ENCODE measurements at places on chromosomes 2 and 18.

GRCh38 chr2:172726172-172726735 lies 9.4 kb upstream of the RAPGEF4 start:
- no peak for DNase-seq
- no peaks in the 10 kb centered on the region for H3K27me3 ChIP-seq
- no peaks in the 10 kb centered on the region for H3K36me3 ChIP-seq
- no peak overlapping the region for H3K27ac ChIP-seq

- H3K4me1 ChIP-seq = no peaks in the 10 kb centered on the region
- no peak overlapping the region for H3K4me3 ChIP-seq
- no peak overlapping the region for H3K27ac ChIP-seq
These were observed 214.1 kb downstream of the C1D start for GRCh38 chr2:67848551-67849285.

GRCh38 chr18:9177031-9177430 lies 40.5 kb downstream of the ANKRD12 start:
- no peak overlapping the region for H3K27ac ChIP-seq
- H3K36me3 ChIP-seq = no peaks in the 10 kb centered on the region
- no peaks in the 10 kb centered on the region for H3K4me1 ChIP-seq
- DNase-seq = no peak
- no peak overlapping the region for H3K4me3 ChIP-seq

DNA sequence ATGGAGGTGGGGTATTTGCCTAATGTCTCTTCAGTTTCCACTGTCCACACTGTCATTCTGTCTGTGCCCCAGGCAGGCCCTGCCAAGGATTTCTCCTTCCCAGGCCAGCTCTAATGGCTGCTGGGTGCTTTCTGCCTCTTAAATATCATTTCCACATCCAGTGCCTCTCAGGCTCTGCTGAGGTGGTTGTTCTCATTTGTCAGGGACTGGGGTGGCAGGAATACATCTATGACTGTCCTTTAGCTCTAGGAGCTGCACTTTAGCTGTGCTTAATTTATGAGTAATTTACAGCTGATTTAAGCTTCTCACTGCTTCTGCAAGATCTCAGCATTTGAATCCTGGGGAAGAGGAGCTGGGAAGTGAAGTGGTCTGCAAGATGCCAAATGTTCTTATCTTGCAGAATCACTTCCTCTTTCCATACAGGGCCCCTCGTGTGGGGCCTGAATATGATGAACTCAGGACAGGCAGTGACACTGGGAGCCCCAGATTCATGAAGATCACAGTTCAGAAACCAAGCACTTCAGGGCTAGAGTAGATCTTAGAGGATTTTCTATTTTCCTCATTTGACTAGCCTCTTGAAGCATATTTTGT lies 150.2 kb downstream of the FSHR start:
- no peak for DNase-seq
- no peak overlapping the region for H3K27ac ChIP-seq
- no peaks in the 10 kb centered on the region for H3K4me1 ChIP-seq
- no peak overlapping the region for H3K4me3 ChIP-seq
- no peaks in the 10 kb centered on the region for H3K27me3 ChIP-seq
- no peaks in the 10 kb centered on the region for H3K36me3 ChIP-seq

DNA sequence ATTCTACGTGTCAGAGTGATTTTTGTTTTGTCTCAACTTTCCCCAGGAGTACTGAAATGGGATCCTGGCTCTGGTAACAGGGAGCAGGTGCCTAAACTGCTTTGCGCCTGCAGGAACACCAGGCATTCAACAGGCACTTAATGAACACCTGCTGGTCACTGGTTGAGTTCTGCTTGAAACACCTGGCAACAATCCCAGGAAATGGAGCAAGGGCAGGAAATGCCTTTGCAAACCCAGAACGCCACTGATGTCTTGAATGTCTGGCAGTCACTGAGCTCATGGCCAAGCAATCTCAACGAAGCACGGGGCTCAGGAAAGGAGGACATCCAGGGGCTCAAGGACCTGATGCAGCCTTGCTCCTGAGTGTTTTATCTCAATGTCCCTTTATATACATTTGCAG lies 360.0 kb upstream of the RAB6C start:
- H3K36me3 ChIP-seq = no peaks in the 10 kb centered on the region
- H3K4me3 ChIP-seq = no peak overlapping the region
- DNase-seq = no peak
- no peaks in the 10 kb centered on the region for H3K27me3 ChIP-seq
- no peak overlapping the region for H3K27ac ChIP-seq

DNA sequence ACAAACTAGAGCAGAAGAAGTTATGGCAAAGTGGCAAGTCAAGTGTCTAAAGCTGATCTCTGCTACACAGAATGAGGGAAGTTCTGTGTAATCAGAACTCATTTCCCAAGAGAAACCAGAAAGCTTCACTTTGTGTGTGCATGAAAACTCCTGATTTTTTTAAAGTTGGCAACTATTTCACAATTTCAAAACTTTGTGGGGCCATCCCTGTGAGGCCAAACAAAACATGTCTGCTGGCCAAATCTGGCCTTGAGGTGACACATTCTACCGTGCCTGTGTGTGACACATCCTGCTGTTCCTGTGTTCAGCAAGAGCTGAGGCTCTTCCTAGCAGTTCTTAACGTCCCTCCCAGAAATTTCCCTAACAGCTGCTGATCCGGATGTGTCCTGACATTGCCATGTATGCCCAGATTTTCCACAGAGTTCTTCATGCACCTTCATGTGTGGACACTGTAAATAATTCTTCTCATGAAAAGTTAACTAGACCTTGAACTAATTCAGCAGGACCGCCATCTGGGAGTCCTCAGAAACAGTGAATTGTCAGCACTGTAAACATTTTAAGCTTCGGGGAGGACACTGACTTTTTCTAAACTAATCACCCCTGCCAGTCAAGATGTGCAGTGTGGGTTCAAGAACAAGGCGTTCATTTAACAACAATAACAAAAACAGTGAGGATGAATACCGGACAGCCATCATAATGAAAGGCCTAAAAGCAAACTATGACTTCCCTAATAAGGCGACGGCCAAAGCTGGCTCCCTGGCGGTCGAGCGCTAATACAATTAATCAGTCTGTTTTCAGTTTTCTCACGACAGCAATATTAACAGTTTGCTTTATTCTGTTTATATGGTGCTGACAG lies 99.0 kb downstream of the PLEKHM3 start:
- H3K27me3 ChIP-seq = no peaks in the 10 kb centered on the region
- DNase-seq = no peak
- H3K4me1 ChIP-seq = 0 out of 2 replicates have a peak, but pooled peaks cover 1% of the 10 kb centered on the region
- H3K36me3 ChIP-seq = no peaks in the 10 kb centered on the region
- H3K4me3 ChIP-seq = no peak overlapping the region

GRCh38 chr18:58231930-58232329 lies 187.9 kb downstream of the NEDD4L start:
- no peaks in the 10 kb centered on the region for H3K27me3 ChIP-seq
- no peak overlapping the region for H3K27ac ChIP-seq
- no peak overlapping the region for H3K4me3 ChIP-seq
- no peaks in the 10 kb centered on the region for H3K36me3 ChIP-seq
- H3K4me1 ChIP-seq = peaks cover 10% of the 10 kb centered on the region

- H3K27me3 ChIP-seq = no peaks in the 10 kb centered on the region
- no peaks in the 10 kb centered on the region for H3K36me3 ChIP-seq
- H3K4me3 ChIP-seq = no peak overlapping the region
- no peak overlapping the region for H3K27ac ChIP-seq
- H3K4me1 ChIP-seq = no peaks in the 10 kb centered on the region
These were observed 17.4 kb upstream of the STON1 start for GRCh38 chr2:48512571-48512970.

GRCh38 chr2:149564983-149565382 lies 22.6 kb downstream of the MMADHC start:
- H3K4me1 ChIP-seq = no peaks in the 10 kb centered on the region
- no peak for DNase-seq
- peaks cover 6% of the 10 kb centered on the region for H3K36me3 ChIP-seq
- H3K4me3 ChIP-seq = no peak overlapping the region
- H3K27me3 ChIP-seq = no peaks in the 10 kb centered on the region

DNA sequence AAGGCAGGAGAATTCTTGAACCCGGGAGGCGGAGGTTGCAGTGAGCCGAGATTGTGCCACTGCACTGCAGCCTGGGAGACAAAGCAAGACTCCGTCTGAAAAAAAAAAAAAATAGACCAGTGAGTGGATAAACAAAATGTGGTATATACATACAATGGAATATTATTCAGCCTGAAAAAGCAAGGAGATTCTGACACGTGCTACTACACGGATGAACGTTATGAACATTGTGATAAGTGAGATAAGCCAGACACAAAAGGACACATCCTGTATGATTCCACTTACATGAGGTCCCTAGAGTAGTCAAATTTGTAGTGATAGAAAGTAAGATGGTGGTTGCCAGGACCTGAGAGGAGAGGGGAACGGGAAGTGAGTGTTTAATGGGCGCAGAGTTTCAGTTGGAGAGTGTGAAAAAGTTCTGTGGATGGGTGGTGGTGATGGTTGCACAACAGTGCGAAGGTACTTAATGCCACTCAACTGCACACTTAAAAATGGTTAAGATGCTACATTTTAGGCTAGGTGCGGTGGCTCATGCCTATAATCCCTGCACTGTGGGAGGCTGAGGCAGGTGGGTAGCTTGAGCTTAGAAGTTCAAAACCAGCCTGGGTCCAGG lies 38.3 kb downstream of the NIFK start:
- no peaks in the 10 kb centered on the region for H3K36me3 ChIP-seq
- no peak for DNase-seq
- no peak overlapping the region for H3K27ac ChIP-seq
- H3K4me3 ChIP-seq = no peak overlapping the region
- H3K4me1 ChIP-seq = peaks cover 3% of the 10 kb centered on the region

- H3K27ac ChIP-seq = no peak overlapping the region
- H3K36me3 ChIP-seq = no peaks in the 10 kb centered on the region
- H3K4me1 ChIP-seq = peaks cover 1% of the 10 kb centered on the region
- no peaks in the 10 kb centered on the region for H3K27me3 ChIP-seq
These were observed 229.1 kb upstream of the SLC14A2 start for GRCh38 chr18:45386041-45386655.

GRCh38 chr2:31877008-31877407 lies 133.8 kb downstream of the MEMO1 start:
- no peak overlapping the region for H3K4me3 ChIP-seq
- no peaks in the 10 kb centered on the region for H3K4me1 ChIP-seq
- no peak overlapping the region for H3K27ac ChIP-seq
- H3K36me3 ChIP-seq = no peaks in the 10 kb centered on the region

DNA sequence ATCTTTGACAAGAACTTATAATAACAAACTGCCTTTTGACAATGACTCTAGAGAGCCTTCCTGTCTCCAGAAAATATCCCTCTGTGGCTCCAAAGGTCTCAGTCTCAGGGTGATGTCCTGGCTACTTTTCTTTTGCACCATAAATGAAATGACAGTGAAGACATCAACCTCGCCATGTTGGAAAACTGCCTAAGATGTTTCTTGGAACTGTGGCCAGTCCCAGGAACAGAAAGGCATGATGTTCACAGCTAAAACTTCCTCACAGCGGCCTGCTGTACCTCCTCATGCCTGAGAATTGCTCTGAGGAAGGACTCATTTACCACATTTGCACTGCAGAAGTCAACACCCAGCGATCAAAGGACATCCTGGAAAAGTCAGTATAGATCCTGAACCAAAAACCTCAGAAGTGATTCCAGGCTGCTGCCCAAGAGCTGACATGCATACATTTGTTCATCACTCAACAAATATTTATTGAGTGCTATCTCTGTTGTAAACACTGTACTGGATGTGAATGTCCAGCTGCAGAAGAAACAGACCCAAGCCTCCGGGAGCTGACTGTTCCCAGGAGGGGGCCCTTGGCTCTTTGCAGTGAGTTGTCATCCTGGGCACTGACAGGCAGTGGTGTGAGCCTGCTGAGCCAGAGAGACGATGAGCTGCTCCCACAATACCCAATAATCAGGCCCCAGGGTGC lies 64.3 kb upstream of the ACSL3 start:
- H3K36me3 ChIP-seq = no peaks in the 10 kb centered on the region
- no peak overlapping the region for H3K27ac ChIP-seq
- H3K4me1 ChIP-seq = peaks cover 6% of the 10 kb centered on the region
- H3K27me3 ChIP-seq = no peaks in the 10 kb centered on the region
- DNase-seq = no peak

DNA sequence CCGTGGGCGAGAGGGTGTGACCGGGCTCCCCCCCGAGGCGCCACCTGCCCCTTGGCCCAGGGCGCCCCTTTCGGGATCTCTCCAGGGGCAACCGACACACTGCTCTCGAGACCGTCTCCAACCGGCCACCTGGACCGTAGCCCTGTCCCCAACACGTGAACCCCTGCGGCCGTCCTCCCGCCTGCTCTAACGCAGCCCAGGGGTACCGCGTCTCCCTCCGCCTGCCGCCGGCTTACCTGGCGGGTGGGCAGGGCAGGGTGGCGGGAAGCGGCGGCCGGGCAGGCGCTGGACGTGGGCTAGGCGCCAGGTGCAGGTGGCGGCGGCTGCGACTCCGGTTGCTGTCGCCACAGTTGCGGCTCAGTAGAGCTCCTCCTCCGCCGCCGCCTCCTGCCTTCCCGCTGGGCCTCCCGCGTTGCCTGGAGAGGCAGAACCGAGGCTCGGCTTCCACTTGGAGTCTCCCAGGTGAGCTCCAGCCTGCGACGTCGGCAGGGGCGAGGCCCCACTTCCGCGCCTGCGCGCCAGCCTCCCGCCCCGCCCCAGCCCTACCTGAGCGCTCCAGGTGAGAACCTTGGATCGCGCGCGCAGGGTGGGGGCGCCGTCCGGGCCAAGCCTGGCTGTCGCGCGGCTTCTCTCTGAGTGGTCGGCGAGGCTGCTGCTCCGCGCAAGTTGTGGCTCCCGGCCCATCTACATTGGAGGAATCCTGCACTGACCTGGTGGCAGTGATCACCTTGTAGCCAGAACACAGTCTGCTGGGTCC lies at the start of gene GALNT3:
Gene GALNT3, minus strand, starts transcription at position 469 of the 757 bp plus-strand sequence. CDS start 23,547 bp downstream, outside the sequence.
- H3K4me3 ChIP-seq = peak within 1 kb of the TSS; percentile 63
- no peak within 1 kb of the TSS for H3K27ac ChIP-seq
- H3K4me1 ChIP-seq = peaks cover 1% of the 10 kb centered on the region
- DNase-seq = peak; percentile 71

DNA sequence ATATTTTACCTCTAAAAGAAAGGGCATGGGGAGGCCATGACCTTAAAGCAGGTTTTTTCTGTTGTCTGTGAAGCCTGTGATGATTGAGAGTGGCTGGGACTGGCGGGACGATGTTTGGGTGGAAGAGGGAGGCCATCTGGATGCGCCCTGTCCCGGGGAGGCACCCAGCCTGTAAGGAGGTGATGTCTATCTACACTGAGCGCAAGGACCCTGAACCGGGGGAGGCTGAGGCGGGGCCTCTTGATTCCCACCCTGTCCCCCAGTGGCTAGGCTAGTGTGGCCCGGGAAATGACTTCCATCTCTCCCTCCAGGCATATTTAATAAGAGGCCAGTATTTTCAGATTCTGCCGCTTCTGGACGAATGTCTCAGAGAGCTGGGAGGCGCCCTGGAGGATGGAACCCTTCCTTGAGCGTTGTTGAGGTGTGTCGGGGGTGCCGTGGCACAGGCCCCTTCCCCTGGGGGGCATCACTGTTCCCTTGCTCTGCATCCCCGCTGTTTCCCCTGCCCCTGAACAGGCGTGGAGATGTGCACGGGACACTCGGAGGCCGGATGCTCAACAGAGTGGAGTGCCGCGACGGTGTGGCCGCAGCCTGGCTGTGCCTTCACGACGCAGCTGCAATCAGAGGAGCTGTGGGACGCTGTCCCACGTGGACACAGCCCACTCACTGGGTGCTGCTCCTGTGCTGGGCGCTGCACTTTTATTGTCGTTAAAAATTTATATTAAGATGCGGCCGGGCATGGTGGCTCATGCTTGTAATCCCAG lies 185.4 kb downstream of the LDLRAD4 start:
- H3K4me3 ChIP-seq = no peak overlapping the region
- no peaks in the 10 kb centered on the region for H3K36me3 ChIP-seq
- no peak for DNase-seq
- no peaks in the 10 kb centered on the region for H3K4me1 ChIP-seq

GRCh38 chr2:85132834-85133637 lies at the start of gene TCF7L1:
Gene TCF7L1, plus strand, starts transcription at chr2:85133392. Its CDS starts 293 bp downstream, at chr2:85133685.
- peaks cover 5% of the 10 kb centered on the region for H3K4me1 ChIP-seq
- DNase-seq = peak; percentile 61
- no peaks in the 10 kb centered on the region for H3K27me3 ChIP-seq

- H3K36me3 ChIP-seq = no peaks in the 10 kb centered on the region
- H3K27me3 ChIP-seq = no peaks in the 10 kb centered on the region
- no peaks in the 10 kb centered on the region for H3K4me1 ChIP-seq
- no peak for DNase-seq
These were observed 94.1 kb downstream of the AAK1 start for GRCh38 chr2:69549421-69549820.

Data from iPS DF 6.9 (cell line).